ENCODE measurements at places on chromosomes 7 and 10. TPM values are rescaled to one million over a fixed set of nuclear protein-coding genes. Genes with fewer than 3 reads are reported as not detected.

GRCh38 chr7:73850781-73851207, 8.5 kb upstream of the METTL27 start:
- no peaks in the 10 kb centered on the region for H3K36me3 ChIP-seq
- peaks cover 38% of the 10 kb centered on the region for H3K4me1 ChIP-seq
- H3K4me3 ChIP-seq: no peak overlapping the region

DNA sequence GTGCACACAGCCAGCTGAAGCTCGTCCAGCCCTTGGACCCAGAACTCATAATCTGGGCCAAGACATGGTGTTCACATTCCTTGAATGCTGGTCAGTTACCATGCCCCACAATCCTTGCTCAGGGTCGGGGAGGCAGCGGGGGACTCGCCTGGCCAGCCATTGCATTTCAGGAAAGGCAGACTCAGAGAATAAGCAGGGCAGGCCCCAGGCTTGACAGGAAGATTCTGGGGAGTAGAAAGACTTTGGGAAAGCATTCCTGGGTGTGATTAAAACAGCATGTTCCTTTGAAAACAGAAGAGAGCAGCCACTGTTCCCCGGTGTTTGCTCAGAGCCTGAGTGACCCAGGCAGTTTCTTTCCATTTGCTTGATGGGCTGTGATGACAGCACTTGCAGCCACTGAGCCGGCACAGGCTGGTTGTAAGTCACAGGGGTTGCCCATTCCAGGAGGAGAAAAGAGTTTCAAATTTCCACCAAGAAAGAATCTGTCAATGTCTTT, 473.7 kb downstream of the TYW1 start:
- H3K4me1 ChIP-seq: no peaks in the 10 kb centered on the region
- no peak overlapping the region for H3K4me3 ChIP-seq
- no peaks in the 10 kb centered on the region for H3K36me3 ChIP-seq
- no peaks in the 10 kb centered on the region for H3K27me3 ChIP-seq
- DNase-seq: no peak

DNA sequence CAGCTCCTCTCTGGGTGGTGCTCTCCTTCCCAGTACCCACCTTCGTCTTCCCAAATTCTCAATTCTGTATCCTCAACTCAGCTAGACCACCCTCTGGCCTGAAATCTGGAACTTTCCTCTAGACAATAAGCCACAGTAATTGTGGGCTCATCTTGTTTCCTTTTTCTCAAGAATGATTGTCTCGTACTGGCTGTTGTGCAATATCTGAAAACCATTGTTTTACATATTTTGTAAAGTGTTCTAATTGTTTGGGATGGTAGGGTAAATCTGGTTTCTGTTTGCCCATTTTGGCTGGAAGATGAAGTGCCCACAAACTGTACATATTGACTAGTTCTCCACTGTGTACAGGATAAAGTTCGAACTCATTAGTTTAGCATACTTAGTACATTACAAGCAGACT, 11.3 kb upstream of the NOBOX start:
- H3K27ac ChIP-seq: no peak overlapping the region
- no peak overlapping the region for H3K4me3 ChIP-seq
- no peaks in the 10 kb centered on the region for H3K4me1 ChIP-seq
- no peaks in the 10 kb centered on the region for H3K36me3 ChIP-seq
- no peaks in the 10 kb centered on the region for H3K27me3 ChIP-seq

DNA sequence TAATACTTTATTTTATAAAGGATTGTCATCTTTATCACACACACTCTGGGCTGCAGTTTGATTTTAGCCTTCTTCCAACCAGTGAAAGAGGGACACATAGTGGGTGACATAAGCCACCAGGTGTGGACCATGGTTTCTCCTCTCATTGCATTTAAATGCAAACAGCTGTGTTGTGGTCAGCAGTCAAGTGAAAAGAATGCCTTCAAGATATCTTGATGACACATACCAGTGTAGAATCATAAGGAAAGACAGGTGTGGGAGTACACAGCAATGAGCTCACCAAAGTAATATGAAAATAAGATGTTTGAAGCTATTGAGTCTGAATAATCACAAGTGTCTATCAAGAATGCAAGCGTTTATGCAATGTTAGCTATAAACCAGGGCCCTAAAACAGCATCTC, 580.0 kb downstream of the XPNPEP1 start:
- H3K27ac ChIP-seq: no peak overlapping the region
- H3K4me1 ChIP-seq: no peaks in the 10 kb centered on the region
- no peaks in the 10 kb centered on the region for H3K36me3 ChIP-seq
- H3K27me3 ChIP-seq: no peaks in the 10 kb centered on the region
- H3K4me3 ChIP-seq: no peak overlapping the region
- DNase-seq: no peak

OPN1SW gene
- total RNA-seq: not detected

GPR37 gene
- 0.29 TPM for total RNA-seq
